Uterus (tissue), 4 donors: ENCODE measurements at places on chromosomes 12 and 14.
A peak's percentile ranks its signal among the peaks of the same experiment; 100 is the strongest.

- no peak for DNase-seq
Measured at GRCh38 chr12:50107416-50108268, 3.8 kb downstream of the GPD1 start.

DNA sequence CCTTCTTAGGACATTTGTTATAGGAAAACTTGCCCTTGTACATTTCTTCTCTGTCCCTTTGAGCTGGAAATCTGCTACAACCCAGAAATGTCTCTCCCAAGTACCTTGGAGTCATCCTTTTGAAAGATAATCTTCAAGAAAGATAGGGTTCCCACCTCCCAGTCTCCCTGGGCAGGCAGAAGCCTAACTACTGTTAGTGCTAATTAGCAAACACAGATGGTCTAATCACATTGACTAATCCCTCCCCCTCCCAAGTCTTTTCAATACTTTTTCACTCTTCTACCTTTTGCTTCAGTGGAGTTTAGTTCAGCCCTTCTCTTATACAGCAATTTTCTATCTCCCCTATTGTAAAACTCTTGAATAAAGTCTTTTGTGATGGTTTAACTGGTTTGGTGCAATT, 129.8 kb upstream of the PPFIA2 start:
- DNase-seq: no peak

DNA sequence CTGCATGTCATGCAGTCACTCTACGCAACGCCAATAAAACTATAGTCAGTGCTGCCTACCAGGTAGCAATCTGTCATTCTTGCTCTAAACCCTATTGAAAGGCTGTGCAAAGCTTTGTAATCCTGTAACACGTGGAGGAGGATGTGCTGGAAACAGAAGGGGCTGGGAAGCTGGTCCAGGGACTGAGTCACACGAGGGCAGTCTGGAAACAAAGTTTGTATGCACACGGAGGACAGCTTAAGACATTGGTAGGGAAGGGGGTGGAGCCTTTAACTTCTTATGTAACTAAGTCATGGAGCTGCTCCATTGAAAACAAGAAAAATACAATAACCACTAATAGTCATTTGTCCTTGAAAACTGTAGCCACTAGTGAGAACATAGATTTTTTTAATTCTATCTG, 128.0 kb downstream of the BCAT1 start:
- no peak for DNase-seq

GRCh38 chr14:96191353-96191752, 13.3 kb upstream of the BDKRB2 start:
- DNase-seq: no peak

DNA sequence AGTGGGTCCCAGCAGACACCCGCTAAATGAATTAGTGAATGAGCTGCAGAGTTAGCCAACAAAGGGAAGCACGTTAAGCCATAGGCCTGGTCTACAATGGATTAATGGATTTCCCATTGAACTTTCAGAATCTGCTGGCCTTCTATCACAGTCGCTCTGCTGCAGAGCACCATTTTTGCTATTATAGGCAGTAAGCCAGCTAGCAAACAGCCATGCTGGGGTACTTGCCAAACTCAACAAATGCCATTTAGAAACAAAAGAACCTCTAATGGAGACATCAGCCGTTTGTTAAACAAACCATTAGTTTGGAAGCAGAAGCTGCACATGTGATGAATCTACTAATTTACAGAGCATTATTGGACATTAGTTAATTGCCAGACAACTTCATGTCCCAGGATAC, 181.1 kb upstream of the STXBP6 start:
- no peak for DNase-seq

GRCh38 chr12:59040656-59041055, 120.4 kb upstream of the LRIG3 start:
- DNase-seq: no peak

DNA sequence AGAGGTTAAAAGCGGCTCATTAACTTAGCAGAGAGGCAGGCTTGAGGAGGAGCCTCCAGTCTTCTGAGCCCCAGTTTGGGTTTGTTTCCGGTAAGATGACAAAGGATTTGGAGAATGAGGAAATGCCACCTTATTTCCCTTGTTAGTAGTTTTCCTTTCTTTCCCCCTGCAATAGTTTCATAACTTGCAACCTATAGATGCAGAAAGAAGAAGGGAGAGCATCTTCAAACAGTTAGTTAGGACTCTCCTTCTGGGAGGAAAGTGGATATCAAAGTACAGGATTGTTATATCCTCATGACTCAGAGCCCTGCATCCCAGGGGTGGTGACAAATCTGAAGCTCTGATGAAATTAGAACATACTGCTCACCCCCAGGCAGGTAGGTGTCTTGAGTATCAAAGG, 180.7 kb upstream of the SLC38A2 start:
- no peak for DNase-seq

DNA sequence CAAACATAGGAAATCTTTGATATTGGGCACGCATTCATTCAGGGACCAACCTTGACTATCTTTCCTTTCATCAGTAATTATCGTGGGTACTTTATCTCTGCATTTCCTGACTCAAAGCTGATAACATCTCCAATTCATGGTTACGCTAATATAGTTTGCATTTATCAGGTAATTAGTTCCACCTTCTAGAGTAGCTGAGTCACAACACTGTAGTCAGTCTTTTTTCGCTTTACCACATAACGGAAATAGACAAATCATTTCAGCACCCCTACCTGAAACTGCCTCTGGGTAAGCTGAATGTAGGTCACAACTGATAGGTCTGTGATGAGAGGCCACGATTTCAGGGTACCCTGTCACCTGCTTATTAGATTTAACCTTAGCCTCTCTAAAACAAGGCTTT, 36.7 kb upstream of the IL22 start:
- no peak for DNase-seq

- DNase-seq: no peak
Measured at GRCh38 chr14:75205591-75205990, 29.2 kb upstream of the TMED10 start.

GRCh38 chr14:90281261-90281660, 24.9 kb downstream of the PSMC1 start:
- DNase-seq: no peak

DNA sequence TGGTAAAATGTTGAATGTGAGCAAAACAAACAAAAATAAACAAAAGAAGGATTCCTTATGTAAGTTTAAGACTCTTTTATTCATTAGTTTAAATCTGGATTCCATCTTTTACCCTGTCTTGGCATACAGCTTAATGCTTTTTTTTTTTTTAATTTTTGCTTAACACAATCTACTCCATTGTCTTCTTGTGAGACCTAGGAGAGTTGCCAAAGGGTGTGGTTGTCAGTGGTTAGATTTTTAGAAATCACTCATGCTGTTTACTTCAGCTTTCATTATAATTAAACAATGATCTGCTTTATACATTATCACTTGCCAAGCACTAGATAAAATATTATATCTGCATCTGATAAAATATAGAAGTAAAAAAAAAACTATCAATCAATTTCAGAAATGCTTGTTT, 77.7 kb upstream of the KITLG start:
- no peak for DNase-seq

DNA sequence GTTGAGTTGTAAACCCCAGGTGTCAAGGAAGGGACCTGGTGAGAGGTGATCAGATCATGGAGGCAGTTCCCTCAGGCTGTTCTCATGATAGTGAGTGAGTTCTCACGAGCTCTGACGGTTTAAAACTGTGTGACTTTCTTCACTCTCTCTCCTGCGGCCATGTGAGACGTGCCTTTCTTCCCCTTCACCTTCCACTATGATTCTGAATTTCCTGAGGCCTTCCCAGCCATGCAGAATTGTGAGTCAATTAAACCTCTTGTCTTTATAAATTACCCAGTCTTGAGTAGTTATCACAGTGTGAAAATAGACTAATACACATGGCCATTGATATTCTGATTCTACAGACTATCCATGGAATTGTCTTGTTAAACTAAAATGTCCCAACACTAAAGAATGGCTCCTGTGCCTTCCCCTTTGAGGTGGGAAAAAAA, 85.6 kb downstream of the SLC2A13 start:
- no peak for DNase-seq

DNA sequence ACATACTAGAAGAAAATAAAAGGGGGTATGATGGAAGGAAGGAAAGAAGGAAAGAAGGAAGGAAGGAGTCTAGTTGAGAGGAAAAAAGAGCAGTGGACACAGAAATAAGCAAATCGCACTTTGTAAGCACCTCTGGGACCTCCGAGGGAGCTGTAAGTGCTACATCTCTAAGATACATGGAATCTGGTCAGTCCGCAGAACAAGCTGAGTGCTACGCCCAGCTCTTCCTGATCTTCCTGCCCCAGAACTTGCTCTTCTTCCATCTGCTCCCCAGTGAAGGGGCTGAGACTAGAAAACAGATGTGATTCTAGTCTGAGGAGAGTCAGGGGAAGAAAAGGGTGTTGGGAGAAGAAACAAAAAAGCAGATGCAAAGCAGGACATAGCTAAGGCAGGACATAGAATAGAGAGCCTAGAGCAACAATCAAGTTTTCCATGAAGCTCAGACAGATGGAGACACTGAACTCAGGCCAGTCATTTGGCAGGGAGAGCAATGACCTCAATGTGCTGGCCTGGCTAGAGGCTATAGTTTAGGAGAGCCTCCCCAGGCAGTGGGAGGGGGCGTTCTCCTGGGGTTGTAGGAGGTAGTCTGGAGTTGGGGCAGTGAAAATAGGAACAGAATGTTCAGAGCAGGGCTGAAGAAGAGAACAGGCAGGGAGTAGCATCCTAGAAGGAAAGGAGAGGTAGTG, 1.7 kb upstream of the MFAP5 start:
- DNase-seq: peak; percentile 36

- no peak for DNase-seq
Measured at GRCh38 chr12:88553941-88554658, 26.2 kb downstream of the KITLG start.

DNA sequence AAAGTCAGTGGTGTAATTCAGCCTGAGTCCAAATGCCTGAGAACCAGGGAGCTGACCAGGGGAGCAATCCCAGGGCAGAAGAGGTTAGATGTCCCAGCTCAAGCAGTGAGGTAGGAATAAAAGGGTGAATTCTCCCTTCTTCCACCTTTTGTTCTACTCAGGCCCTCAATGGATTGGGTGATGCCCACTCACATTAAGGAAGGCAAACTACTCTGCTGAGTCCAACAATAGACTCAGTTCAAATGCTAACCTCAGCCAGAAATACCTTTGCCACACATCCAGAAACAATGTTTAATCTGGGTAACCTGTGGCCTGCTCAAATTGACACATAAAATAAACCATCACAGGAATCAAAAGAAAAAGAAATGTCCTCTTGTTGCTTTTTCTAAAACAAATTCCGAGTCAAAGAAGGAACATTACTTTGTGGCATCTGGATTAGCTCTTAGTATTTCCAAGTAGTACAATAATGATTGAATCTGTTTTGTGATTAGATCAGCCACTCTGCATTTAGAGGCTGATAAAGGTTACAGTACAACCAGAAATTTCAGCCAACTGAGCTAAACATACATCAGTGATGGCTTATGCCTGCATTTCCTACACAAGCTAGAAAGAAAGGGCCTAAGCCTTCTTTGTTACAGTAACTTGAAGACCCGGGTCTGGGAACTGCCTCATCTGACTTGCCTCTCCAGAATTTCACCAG, 43.6 kb upstream of the TRIM9 start:
- no peak for DNase-seq

GRCh38 chr14:48229091-48229490, 553.7 kb upstream of the MDGA2 start:
- no peak for DNase-seq

DNA sequence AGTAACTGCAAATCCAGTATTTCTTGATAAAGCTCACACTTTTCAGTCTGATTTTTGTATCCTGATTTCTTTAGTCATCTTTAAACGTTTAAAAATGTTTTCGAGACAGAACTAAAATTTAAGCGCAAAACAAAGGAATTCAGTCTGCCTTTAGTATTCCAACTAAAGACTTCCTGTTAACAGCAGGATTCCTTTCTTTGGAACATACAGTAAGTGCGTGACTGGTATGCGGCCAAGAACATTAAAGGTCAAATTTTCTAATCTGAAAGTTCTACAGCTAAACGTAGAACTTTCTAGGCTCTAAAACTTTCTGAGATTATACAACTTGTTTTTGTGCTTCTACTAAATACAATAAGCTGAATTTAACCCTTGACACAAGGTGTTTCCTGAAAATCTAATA, 9.9 kb downstream of the SAV1 start:
- no peak for DNase-seq

DNA sequence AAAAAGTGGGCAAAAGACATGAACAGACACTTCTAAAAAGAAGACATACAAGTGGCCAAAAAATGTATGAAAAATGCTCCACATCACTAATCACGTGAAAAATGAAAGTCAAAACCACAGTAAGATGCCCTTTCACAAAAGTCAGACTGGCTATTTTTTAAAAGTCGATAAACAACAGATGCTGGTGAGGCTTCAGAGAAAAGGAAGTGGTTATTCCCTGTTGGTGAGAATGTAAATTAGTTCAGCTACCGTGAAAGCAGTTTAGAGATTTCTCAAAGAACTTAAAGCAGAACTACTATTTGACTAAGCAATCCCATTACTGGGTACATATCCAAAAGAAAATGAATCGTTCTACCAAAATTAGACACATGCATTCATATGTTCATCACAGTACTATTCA, 237.0 kb downstream of the KIF21A start:
- DNase-seq: no peak

DNA sequence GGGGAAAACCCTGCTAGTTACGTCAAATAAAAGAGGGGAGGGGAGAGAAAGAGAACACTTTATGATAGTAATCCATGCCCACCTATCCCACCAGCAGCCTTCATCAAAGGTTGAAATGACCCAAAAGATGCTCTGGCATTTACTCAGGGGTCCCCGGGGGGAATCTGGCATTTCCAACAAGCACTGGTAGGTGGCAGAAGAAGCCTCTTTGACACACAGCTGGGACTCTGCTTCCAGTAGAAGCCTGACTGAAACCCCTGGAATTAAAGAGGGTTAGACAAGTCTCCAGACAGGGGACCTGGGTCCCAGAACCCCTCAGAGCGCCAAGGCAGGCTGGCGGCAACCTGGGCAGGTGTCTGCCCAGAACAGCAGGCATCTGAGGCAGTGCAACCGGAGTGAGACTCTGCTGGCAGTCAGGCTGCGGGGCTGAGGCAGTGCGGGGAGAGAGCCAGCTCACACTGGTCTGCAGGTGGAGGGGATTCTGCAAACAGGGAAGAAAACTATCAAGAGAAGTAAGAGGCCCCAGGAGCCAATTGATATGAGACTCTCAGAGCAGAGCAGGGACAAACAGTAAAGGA, 85.0 kb upstream of the CAPRIN2 start:
- DNase-seq: no peak

GRCh38 chr14:77064521-77065178, 33.4 kb upstream of the CIPC start:
- DNase-seq: no peak

DNA sequence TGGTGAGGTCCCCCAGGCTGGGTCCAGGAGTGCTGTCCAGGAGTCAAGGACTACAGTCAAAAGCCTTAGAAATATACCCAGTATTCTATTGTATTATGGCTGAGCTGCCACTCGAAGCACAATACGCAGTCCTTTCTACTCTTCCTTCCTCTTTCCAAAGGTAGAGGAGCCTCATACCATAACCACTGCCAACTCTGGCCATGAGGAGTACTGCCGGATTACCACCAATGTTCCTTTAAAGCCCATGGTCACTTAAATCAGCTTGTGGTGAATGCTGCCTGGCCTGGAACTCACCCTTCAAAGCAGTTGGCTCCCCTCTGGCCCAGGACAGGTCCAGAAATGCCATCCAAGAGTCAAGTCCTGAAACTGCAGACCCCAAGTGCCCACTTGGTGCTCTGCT, 425.4 kb downstream of the SLC16A7 start:
- no peak for DNase-seq

- DNase-seq: peak; percentile 19
Measured at GRCh38 chr12:106841510-106842302, 67.2 kb downstream of the RIC8B start.
